A549 treated with Mapracorat at 1 μM for 4 hours (cell line): ENCODE measurements at places on chromosomes 2 and 18. TPM values are rescaled to one million over a fixed set of nuclear protein-coding genes. Genes with fewer than 3 reads are reported as not detected.

Gene RTP5
- total RNA-seq: not detected in 5 replicates

Gene DCC
- not detected in 5 replicates for total RNA-seq

Gene PRKAG3
- total RNA-seq: not detected in 5 replicates

Gene ACKR3
- total RNA-seq: 12.5 to 17.9 TPM (median 14.4 TPM) in 5 replicates

Gene UGT1A5
- total RNA-seq: not detected in 5 replicates

Gene SNRNP27
- total RNA-seq: 49.0 to 71.4 TPM (median 52.4 TPM) in 5 replicates

Gene FKBP7
- total RNA-seq: 7.9 to 12.8 TPM (median 9.7 TPM) in 5 replicates

Gene ASIC4
- total RNA-seq: 0.07 to 0.20 TPM (median 0.13 TPM) in 3 of 5 replicates, not detected in the others

Gene SLC5A7
- not detected in 5 replicates for total RNA-seq

Gene ERBB4
- not detected in 5 replicates for total RNA-seq

Gene POLR1A
- total RNA-seq: 16.6 to 25.3 TPM (median 22.0 TPM) in 5 replicates

Gene RTKN
- total RNA-seq: 18.9 to 25.9 TPM (median 23.9 TPM) in 5 replicates

Gene FASTKD1
- 18.3 to 22.6 TPM (median 20.5 TPM) in 5 replicates for total RNA-seq

Gene SLC9A4
- not detected in 5 replicates for total RNA-seq

Gene TMEM163
- total RNA-seq: 0.10 to 0.17 TPM (median 0.14 TPM) in 4 of 5 replicates, not detected in the other

Gene NFU1
- 41.1 to 47.3 TPM (median 45.4 TPM) in 5 replicates for total RNA-seq

Gene IL1RL1
- total RNA-seq: 0.77 to 1.6 TPM (median 1.1 TPM) in 5 replicates

Gene RIF1
- total RNA-seq: 13.9 to 22.4 TPM (median 19.2 TPM) in 5 replicates

Gene ANKRD39
- total RNA-seq: 19.7 to 22.5 TPM (median 21.5 TPM) in 5 replicates

Gene UGGT1
- total RNA-seq: 18.5 to 22.2 TPM (median 21.3 TPM) in 5 replicates
